Renal pelvis (tissue), 12 donors: ENCODE measurements at places on chromosomes 2 and 18.

GRCh38 chr2:98505311-98505808 lies 60.7 kb downstream of the INPP4A start:
- no peak for DNase-seq

DNA sequence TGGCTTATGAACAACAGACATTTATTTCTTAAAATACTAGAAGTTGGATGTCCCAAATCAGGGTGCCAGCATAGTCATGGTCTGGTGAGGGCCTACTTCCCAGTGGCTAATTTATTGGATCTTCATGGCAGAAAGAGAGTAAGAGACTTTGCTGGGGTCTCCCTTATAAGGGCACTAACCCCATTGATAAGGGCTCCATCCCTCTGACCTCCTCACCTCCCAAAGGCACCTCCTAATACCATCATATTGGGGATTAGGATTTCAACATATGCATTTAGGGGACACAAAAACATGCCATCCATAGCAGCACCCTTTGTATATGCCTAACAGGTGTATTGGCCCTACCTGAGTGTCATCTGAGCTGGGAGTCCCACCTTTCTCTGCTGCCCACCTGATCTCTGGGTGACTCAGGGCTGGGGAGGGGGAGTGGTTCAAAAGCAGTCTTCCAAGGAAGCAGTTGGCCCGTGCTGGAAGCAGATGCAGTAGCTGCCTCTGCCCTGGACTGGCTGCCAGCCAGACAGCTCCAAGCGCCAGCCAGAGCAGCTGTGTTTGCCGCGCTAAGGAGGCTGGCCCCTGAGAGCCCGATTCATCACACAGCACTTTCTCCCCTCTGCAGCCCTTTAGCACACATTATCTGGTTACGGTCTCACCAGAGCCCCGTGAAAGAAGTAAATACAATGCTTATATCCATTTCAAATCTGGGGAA lies 84.6 kb downstream of the SMAD7 start:
- DNase-seq = no peak

DNA sequence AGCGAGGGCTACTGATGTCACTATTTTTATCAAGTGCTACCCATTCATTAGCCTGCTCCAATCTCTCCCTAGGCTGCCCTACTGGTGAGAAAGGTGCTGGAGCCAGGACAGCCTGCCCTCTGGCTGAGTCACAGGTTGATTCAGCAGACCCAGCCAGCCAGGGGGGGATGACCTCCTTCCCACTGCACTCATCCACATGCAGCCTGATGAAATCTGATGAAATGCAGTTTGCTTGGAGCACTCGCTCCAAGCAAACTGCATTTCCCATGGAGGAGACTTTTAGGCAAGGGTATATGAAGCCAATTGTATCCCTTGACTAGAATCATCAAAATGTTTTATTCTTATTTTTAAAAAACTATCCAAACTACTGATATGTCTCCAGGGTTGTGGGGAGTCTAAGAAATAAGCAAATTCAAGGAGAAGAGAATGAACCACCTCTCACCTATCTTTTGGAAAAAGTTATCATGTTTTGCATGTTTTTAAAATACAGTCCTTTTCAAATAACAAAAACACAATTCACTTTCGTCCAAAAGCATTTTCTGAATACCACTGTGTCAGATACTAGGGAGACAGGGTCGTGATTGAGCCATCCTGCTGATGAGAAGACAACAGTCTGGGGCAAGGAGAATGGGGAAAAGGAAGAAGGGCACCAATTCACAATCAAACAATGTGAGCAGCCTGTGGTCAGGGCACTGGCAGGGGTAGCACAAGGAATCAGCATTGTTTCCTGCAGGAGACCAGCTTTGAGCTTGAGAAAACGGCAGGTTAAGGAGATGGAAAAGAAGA lies 128.3 kb downstream of the AFF3 start:
- DNase-seq = no peak

- DNase-seq = no peak
Measured at GRCh38 chr2:110881908-110882307, 149.5 kb downstream of the ACOXL start.

- no peak for DNase-seq
Measured at GRCh38 chr18:22267225-22267624, 97.8 kb downstream of the GATA6 start.

GRCh38 chr2:223532161-223532560 lies 70.0 kb downstream of the SCG2 start:
- DNase-seq = no peak

- no peak for DNase-seq
Measured at GRCh38 chr18:44231936-44232335, 448.8 kb upstream of the SETBP1 start.

DNA sequence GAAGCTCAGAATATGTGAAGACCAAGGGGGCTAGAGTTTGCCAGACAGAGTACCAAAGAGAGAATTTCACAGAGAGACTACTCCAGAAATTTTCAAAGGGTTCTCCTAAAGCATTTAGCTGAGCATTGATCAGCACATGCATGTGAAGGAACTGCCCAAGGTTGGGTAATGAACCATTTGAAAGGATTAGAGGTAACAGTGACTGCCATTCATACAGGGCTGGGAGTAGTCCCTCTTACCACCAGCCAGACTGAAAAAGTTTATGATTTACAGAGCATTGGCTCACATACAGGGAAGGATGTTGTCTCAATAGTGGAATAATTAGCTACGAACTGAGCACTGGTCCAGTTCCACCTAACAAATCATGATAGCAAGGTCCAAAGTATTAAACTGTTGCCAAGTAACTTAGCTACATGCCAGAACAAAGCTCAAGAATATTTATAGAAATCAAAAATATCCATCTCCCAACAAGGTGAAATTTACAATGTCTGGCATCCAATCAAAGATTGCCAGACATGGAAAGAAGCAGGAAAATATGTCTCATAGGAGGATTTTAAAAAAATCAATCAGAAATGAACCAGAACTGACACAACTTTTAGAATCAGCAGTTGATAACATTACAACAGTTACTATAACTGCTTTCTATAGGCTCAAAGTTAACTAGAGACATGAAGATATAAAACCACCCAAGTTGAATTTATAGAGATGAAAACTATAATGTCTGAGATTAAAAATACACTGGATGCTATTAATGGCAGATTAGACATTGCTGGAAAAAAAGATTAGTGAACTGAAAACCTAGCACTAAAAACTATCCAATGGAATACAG lies 25.7 kb upstream of the RNF103 start:
- DNase-seq = no peak

DNA sequence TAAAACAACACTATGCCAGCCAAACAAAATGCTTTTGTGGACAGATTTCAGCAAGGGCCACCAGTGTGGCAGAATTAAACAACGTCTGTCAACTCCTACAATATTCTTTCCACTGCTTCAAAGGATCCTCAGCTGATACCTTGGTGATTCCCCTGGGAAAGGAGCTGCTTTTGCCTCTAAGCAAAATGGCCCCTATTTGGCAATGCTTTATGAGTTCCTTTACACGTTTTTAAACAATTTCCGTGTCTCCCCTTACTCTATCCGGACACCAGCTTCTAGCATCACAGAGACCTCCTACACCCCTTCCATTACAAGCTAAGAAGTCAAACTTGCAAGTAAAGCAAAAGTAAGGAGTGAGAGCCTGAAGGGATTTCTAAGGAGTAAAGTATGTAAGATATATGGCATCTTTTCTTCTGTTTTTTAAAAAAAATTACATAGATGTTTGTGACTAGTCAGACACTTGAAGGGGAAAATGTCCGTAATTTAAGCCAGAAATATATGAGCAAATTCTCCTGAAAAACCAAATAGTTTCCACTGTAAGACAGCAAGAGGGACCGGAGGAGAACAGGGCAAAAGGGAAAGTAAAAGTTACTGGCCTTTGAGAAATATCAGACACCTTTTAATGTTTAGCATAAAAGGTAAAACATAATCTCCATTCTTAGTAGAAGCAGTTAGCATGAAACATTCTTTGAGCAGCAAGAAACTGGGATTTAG lies 1.9 kb downstream of the SOS1 start:
- DNase-seq = peak; percentile 4

DNA sequence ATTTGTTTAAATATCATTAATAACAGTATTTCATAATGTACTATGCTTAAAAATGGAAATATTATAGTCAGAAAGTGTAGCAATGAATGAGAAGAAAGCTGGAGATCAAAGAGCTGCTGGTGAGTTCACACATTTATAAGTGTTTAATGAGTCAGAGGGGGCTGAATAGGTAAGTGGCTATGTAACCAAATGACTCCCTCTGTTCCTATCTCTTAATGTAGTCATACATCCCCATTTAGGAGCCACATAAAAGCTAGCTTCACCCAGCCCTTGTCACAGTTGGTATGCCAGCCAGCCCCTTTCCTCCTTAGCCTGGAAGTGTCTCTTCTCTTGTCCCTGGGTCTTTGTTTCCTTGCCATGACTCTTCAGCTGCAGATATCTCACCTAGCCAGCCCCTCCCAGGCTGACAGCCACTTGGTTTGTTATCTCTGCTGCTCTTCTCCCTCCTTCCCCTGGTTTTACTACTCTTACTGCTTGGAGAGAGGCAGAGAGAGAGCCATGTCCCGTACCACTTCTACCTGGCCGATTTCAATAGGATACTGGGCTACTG lies 438.6 kb upstream of the HNMT start:
- DNase-seq = no peak

DNA sequence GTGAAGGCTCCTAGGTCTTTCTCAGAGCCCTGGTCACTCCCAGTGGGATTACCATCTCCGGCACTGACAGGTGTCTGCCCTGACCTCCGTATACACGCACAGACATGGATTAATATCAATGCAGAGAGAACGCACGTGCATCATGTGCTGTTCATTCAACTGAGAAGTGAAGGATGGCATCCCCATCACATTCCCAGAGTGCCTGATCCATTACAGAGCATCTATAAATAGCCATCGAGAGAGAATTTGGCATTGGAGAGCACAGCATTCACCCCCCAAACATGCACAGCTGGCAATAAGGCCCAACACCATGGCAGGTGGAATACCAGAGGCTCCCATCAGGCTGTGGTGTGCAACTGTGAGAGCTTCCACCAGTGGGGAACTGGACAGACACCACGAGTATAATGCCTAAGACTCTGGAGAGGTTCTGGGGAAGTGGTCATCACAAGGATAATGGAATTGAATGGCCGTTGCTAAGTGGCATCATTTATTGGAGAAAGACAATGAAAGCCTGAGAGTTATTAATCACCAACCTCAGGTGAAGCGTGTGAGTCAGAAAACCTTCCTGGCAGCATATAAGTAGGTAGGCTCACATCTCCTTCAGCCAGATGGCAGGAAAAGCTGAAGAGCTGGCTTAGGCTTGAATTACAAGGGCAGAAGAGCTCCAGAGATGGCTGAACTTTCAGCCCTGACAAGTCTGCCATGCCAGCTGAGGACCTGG lies 244.5 kb upstream of the ID2 start:
- no peak for DNase-seq

GRCh38 chr2:113078350-113078839 lies 10.6 kb downstream of the IL1F10 start:
- no peak for DNase-seq

DNA sequence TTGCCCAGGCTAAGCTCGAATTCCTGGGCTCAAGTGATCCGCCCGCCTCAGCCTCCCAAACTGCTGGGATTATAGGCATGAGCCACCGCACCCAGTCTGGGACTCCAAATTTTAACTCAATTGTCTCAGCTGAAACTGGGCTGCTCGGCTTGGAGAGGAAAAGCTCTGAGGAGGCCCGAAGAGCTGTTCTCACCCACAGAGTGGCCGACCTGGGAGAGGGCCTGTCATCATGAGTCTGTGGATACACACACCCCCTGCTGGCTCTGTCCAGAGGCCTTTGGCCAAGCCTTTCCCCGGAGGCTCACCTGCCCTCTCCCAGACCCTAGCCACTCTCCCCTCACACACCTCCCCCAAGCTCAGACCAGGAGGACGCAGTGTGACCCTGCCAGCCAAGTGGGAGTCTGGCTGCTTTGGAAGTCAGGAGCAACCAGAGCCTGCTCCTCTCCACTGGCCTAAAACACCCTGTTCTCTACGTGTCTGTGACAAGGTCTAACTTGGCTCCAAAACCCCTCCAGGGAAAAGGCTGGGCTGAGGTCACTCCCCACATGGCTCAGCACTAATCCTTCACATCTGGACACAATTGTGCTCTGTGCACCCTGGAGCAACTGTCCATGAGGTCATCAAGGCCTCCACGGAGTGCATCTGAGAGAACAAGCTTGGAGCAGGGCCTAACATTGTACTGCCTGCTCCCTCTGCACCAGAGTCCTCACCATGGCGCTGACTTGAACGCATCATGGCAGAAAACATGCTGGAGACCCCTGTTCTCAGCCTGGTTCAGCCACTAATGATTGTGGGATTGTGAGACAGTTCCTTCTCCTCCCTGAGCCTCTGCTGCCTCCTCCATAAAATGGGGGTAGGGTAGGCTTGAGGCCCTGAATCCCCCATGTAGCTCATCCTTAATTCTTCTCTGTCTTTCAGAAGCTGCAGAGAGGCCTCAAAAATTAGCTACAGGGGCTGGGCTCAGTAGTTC lies 49.9 kb upstream of the RAB6C start:
- DNase-seq = no peak

- no peak for DNase-seq
Measured at GRCh38 chr2:28436525-28437051, 43.9 kb downstream of the FOSL2 start.

- DNase-seq = no peak
Measured at GRCh38 chr2:224156436-224156835, 117.3 kb upstream of the SERPINE2 start.

GRCh38 chr2:96153291-96153713 lies 8.1 kb upstream of the DUSP2 start:
- DNase-seq = no peak

DNA sequence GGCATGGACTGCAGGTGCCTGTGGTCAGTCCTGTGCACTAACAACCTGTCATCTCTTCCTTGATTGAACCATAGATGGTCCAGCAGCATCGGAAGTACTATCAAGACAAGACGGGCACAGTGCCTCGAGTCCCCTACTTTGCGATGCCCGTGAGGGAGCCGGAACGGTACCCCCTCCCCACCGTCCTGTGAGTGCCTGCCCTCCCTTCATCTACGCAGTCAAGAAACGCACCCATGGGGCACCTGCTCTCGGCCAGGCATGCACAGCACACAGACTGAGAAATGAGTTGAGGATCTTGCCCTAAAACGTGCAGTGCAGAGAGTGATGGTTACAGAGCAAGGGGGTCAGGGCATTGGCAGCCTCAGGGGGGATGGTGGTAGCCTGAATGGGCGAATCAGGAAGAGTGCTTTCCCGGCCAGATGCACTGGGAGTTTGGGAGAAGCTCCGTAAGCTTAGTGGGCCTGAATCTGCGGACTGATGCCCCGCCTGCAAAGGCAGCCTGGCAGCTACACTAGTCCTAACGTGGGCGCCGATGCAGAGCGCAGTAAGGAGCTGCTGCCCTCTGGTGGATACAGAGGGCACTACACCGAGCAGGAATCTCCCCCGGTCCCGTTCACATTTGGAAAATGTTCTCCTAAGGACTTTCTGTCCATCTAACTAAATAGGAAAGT lies 63.6 kb downstream of the CIB4 start:
- peak; percentile 30 for DNase-seq

- no peak for DNase-seq
Measured at GRCh38 chr18:24764766-24765165, 304.3 kb downstream of the HRH4 start.
